Hypothalamus (tissue), 51 donors: ENCODE measurements at places on chromosomes 5 and 9.
A peak's percentile ranks its signal among the peaks of the same experiment; 100 is the strongest.

DNA sequence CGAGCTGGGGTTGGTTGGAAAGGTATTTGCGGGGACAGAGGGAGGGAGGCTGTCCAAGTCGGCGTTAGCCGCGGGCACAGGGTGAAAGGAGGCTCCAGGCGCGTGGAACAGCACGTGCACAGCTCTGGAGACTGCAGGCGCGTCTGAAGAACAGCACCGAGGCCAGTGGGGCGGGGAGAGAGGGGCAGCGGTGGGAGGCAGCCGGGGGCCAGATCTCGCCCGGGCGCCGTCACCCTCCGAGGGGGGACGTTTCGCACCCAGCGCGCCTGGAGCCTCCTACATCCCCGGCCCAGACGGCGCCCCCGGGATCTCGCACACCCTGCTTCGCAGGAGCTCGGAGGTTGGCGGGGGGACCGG is 79.6 kb downstream of the NTNG2 start:
- no peak for DNase-seq

- no peak for DNase-seq
These were observed 367.5 kb downstream of the KDM4C start for GRCh38 chr9:7125231-7125630.

DNA sequence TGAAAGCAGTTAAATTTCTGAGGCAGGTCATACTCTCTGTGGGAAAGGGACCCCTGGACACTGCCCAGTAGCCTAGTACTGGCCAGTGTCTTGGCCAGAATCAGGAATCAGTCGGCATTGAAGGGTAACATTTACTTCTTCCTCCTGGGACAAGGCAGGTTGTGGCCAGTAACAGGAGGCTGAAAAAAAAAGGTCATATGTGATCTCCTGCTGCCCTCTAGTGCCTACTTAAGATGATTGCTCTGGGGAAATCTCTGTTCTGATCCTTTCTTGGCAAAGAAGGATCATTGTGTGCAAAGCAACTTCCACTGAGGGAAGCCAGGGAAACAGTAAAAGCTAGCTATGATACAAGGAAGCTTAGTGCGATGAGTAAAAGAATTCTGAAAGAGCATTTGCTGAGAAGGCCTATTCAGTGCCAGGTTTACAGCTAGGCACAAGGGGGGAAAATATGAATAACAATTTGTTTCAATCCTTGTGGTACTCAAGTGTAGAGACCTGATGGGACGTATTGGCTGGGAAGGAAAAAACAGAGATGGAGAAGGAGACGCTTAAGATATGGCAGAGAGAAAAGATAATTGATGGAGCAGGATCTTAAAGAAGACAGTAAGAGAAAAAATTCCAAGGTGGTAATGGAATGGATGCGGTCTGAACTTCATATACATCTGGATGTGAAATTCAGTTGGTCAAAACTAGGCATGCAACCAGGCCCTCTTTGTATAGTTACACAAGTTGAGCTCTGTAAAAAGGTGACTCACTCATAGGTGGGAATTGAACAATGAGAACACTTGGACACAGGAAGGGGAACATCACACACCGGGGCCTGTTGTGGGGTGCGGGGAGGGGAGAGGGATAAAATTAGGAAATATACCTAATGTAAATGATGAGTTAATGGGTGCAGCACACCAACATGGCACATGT is 25.8 kb upstream of the TRIM32 start:
- peak; percentile 22 for DNase-seq

DNA sequence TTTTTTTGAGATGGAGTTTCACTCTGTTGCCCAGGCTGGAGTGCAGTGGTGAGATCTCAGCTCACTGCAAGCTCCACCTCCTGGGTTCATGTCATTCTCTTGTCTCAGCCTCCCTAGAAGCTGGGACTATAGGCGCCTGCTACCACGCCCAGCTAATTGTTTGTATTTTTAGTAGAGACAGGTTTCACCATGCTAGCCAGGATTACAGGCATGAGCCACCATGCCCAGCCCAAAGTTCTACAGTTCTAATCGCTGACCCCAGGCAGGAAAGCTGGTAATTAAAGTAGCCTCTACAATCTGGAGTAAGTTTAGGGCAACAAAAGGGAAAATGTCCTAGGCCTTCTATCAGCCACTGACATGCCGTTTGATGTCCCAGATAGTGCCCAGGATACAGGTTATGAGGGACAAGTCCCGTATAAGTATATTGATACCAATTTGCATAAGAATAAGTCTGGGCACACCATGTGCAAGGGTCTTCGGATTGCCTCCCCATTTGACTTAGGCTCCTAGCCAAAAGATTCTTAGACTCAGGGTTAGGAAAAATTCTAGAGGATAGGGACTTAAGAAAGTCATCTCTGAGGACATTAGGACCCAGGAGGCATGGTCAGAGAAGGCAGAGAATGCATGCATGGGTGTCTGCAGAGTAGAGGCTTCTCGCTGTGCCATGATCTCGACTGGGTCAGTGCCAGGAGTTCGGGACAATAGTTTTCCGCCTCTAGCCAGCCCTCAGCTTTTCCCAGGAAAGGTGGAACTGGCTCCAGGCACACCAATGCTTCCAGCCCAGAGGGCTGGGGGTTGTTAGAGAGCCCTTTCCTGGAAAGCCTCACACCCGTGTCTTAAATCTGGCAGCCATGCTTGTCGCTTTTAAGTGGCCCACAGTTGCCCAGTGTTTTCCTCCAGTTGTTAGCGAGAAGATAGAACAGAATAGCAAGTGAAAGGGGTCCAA is 1111.1 kb downstream of the TAF11L14 start:
- DNase-seq = no peak

DNA sequence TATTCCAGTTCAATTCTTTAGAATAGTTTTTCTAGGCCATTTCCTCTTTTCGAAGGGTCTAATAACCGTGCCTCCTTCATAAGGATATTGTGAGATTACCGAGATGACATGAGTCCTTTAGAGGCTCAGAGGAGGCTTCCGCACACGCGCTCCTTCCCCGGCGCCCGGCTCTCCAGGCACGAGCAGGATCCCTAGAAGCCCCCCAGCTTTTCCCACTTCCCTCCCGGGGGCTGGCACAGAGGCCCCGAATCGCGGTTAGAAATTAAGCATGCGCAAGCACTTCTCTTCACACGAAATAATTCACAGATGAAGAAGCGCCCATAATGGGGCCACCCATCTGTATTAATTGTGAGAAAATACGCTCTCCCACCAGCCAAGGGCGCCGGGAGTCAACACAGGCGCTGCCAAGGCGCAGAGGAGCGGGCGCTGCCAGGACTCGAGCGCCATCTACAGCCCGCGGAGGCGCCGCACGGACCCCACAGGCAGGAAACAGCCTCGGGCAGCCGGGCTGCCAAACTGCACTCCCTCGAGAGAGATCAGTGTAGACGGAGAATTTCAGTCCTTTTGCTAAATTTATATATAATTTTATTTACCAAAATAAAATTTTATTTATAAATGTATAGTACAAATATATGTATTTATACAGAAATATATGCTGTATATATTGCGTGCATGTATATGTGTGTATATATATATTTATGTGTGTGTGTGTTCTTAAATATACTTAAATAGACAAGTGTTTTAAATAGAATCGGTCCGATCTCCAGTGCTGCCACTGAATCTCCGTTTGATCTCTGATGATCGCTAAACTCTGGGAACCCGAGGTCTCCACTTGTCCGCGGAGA is 258.1 kb upstream of the NFIL3 start:
- peak; percentile 67 for DNase-seq

GRCh38 chr5:143101725-143102386 is 301.6 kb downstream of the NR3C1 start:
- DNase-seq = no peak

GRCh38 chr9:33180526-33181184 is 13.5 kb upstream of the B4GALT1 start:
- no peak for DNase-seq
